RWPE2 (cell line): ENCODE measurements at places on chromosomes 7 and 10.

- DNase-seq, result no peak
Observed at GRCh38 chr10:22597138-22597537, 117.2 kb downstream of the PIP4K2A start.

DNA sequence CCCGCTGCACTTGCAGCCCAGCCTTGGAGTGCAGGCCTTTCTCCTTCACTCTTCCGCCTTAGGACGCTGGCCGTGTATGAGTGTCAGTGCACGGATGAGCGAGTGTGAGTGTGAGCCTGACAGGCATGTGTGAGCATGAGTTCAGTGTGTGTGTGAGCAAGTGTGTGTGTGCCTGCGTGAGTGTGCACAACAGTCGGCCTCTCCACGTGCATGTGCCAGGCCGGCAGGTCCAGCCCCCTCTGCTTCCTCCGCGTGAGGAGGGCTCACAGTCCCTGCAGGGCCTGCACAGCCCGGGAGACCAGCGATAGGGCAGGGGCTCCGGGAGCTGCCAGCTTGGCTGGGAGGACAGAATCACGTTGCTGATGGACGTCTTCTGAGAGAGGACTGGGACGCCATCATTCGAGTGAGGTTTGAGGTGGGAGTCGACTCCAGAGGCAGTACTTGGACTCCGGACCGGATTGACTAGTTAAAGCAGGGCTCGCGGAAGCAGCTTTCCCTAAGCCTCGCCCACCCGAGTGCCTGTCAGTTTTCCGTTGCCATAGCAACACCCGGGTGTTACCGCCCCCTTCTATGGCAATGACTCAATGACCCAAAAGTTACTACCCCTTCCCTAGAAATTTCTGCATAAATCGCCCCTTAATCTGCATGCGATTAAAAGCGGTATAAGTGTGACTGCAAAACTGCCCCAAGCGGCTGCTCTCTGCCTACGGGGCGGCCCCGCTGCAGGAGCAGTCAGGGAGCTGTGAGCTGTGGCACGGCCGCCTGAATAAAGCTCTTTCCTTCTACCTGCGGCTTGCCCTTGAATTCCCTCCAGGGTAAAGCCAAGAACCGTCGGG, 19.6 kb upstream of the CFAP46 start:
- peak; percentile 66 for DNase-seq

DNA sequence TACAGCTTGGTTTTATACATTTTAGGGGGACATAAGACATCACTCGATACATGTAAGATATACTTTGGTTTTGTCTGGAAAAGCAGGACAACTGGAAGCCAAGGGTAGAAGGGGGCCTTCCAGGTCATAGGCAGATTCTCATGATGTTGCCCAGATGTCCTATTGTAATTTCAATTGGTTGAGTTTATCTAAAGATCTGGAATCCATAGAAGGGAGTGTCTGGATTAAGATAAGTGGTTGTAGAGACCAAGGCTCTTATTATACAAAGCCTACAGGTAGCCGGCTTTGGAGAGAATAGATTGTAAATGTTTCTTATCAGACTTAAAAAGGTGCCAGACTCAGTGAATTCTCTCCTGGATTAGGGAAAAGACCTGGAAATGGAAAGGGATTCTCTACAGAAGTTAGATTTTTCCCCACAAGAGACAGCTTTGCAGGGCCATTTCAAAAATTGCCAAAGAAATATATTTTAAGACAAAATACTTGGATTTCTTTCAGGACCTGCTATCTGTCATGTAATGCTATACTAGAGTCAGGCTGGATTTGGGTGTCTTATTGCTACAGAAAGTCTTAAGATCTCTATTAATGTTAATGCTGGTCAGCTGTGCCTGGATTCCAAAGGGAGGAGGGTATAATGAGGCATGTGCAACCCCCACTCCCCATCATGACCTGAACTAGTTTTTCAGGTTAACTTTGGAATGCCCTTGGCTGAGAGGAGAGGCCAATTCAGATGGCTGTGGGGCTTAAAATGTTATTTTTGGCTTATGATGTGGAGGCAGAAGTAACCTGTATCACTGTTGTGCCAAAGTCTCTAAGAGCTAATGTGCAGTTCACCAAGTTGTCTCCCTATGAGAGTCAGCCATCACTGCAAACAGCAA, 511.1 kb upstream of the C7orf33 start:
- no peak for DNase-seq

GRCh38 chr10:126650161-126650560, 20.3 kb downstream of the C10orf90 start:
- DNase-seq, result no peak

DNA sequence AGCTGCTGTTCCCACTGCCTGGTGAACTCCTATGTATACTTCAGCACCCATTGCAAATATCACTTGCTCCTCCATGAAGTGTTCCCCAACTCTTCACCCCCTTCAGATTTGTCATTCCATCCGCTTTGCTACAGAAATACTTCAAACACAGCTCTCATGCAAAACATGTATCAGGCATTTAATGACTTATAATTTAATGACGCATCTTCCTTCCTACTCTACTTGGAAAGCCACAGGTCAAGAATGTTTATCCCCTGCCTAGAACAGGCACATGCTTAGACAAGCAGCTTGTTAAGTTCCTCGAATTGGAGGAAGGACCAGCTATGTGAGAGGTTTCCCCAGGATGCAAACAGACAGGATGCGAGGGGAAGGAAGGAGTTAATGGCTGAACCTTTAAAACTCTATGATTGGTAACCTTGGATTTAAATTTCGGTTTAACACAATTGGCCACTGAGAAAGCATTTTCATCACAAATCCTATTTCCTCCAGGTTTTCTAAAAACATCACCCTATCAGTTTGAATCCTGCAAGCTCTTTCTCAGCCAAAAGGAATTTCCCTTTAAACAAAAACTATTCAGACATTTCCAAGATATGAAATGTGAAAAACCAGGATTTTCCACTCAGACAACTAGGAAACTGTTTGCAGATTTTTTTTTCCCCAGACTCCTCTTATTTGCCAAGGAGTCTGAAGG, 11.5 kb downstream of the CREB3L2 start:
- no peak for DNase-seq

GRCh38 chr7:19470031-19470430, 238.8 kb downstream of the POLR1F start:
- no peak for DNase-seq

DNA sequence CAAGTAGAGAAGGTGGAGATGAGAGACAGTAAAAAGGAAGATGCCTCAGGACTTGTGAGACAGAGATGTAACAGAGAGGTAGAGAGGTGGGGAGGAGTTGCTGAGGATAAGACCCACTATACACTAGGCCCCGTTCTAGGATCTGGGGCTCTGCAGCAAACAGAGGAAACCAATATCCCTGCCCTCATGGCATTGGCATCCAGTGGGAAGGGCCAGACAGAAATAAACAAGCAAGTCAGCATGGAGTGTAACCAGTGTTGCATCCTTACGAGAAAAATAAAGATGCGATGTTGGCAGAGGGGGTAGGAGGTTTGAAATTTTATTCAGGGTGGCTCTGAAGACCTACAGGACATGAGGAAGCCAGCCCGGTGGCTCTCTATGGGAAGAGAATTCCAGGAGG, 22.0 kb upstream of the EEPD1 start:
- no peak for DNase-seq

GRCh38 chr10:13555884-13556510, 27.2 kb upstream of the BEND7 start:
- DNase-seq, result no peak

DNA sequence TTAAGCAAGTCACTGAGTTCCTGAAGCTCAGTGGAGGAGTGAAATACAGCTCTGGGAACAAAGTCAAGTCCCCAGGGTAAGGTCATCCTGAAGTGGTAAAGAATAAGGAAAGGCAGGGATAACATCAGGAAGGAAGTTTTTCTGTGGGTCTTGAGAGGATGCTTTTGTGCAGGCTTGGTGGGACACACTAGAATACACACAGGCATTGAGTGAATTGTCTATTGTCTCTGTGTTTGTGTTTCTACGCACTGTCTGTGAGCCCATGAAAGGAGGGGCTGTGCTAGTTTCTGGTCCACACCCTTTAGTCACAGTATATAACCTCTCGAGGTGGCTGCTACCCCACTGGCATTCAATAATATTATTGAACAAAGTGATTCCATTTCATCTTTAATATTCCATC, 95.8 kb upstream of the ABCB5 start:
- DNase-seq, result no peak

- DNase-seq, result no peak
Observed at GRCh38 chr7:12297283-12298108, 86.4 kb downstream of the TMEM106B start.

GRCh38 chr10:31083765-31084184, 52.1 kb upstream of the ZNF438 start:
- DNase-seq, result no peak
